NCI-H2081 (cell line): ENCODE measurements at places on chromosomes 5 and 9.

GRCh38 chr5:103256178-103256577 is 2.4 kb upstream of the MACIR start:
- DNase-seq = no peak

- peak; percentile 91 for DNase-seq
These were observed 67.5 kb downstream of the MAMDC2 start for GRCh38 chr9:70111042-70111602.

DNA sequence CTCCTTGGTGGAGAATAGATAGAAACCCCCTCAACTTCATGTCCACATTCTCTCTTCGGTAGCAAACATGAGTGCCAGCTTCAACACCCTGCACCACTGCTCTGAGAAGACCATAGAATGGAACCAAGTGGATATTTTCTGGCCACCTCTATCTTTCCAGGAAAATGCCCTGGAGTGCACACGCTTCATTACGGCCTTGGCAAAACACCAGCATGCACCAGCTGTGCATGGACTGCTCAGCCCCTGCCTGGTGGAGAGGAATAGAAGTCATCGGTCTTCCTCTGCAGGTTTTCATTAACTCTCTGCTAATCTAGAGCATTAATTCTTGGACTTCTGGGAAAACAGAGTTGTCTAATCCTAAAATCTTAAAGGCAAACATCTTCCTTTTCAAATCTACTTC is 211.6 kb upstream of the TMEM161B start:
- peak; percentile 57 for DNase-seq

- DNase-seq = no peak
These were observed 16.4 kb upstream of the PDCD1LG2 start for GRCh38 chr9:5493679-5494511.
